ENCODE measurements at places on chromosomes 1 and 21. TPM values are rescaled to one million over a fixed set of nuclear protein-coding genes. Genes with fewer than 3 reads are reported as not detected.
A peak's percentile ranks its signal among the peaks of the same experiment; 100 is the strongest.

- no peaks in the 10 kb centered on the region for H3K36me3 ChIP-seq
- no peak overlapping the region for H3K27ac ChIP-seq
- peaks cover 8% of the 10 kb centered on the region for H3K4me1 ChIP-seq
- H3K4me3 ChIP-seq: no peak overlapping the region
- DNase-seq: no peak
Measured at GRCh38 chr1:114078116-114078515, 75.6 kb downstream of the SYT6 start.

DNA sequence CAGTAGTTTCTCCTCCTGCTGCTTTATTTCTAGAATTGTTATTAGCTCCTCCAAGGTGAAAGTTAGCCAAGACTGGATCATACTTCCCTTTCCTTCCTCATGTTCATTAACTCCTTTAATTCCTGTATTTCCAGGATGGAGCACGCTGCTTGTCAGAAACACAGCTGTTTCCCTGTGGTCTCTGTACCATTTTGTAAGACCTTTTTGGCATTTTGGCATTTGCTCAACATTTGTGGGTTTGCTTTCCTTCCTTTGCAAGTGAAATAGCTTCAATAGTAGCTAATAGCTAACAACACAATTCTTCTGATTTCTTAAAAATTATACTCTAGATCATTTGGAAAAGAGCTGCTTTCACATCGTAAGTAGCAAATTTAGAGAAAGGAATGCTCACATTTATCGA lies 44.3 kb upstream of the HPDL start:
- no peak overlapping the region for H3K4me3 ChIP-seq
- no peaks in the 10 kb centered on the region for H3K36me3 ChIP-seq
- H3K27me3 ChIP-seq: no peaks in the 10 kb centered on the region
- DNase-seq: no peak
- no peak overlapping the region for H3K27ac ChIP-seq
- H3K4me1 ChIP-seq: no peaks in the 10 kb centered on the region

DNA sequence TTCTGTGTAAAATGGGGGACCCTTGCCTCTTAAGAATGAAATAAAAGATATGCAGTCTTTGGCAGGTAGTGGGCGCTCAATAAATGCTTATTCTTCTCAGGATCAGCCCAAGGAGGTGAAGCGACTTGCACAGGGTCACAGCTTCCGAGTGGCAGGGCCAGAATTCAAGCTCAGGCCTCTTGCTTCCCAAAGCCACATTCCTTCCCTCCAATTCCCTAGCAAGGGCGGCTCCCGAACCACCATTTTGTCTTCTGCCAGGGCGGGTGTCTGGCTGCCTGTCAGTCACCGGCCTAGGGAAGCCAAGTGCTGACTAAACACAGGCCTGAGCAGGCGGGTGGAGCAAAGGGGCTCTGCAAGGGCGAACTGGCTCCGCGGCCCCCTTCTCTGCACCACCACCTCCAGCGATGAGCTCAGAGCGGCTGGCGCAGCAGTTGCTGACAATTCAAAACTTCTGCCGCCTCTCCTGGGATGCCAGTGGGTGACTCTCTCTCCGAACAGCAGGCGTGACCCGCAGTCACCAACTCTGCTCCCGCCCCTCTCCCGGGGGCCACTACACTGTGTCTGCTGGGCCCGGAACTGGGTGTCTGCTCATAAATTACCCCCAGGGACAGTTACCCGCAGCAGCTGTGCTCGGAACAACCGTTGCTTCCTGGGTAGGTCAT lies 10.8 kb downstream of the GPR3 start:
- peak overlapping the region; percentile 16 for H3K4me3 ChIP-seq
- peaks cover 24% of the 10 kb centered on the region for H3K36me3 ChIP-seq
- DNase-seq: no peak
- H3K27me3 ChIP-seq: no peaks in the 10 kb centered on the region
- H3K27ac ChIP-seq: peak overlapping the region; percentile 89

GRCh38 chr21:28738882-28739281 lies 253.8 kb downstream of the LTN1 start:
- H3K27ac ChIP-seq: no peak overlapping the region
- no peaks in the 10 kb centered on the region for H3K36me3 ChIP-seq
- no peak for DNase-seq
- H3K4me1 ChIP-seq: peaks cover 6% of the 10 kb centered on the region

C1QB gene
- total RNA-seq: 21.8 TPM

FAM110D gene
- 2.4 TPM for total RNA-seq

ANKRD34A gene
- not detected for total RNA-seq

TIE1 gene
- 19.0 TPM for total RNA-seq

IQGAP3 gene
- total RNA-seq: 5.2 TPM

GPR25 gene
- not detected for total RNA-seq

DNA sequence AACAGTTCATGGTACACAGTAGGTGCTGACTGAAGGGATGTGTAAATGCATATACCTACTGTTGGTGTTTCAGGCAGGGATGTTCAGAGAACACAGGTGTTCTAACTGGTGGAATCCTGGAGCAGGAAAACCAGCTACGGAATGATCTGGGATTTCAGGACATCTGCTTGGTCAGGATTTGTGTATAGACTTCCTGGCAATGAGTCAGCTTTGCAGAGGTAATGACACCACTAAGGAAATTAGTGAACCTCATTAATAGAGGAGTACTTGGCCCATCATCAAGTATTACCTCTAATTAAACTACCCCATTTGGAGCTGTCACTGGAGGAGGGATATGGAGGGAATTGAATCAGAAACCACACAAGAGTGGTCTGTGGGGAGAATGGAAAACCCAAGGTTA lies 7.3 kb downstream of the MRPL37 start:
- peaks cover 2% of the 10 kb centered on the region for H3K4me1 ChIP-seq
- H3K27ac ChIP-seq: no peak overlapping the region
- no peak for DNase-seq
- H3K27me3 ChIP-seq: no peaks in the 10 kb centered on the region
- H3K36me3 ChIP-seq: peaks cover 69% of the 10 kb centered on the region
- H3K4me3 ChIP-seq: no peak overlapping the region

DCST2 gene
- total RNA-seq: 13.4 TPM

GRCh38 chr1:85307987-85308832 lies 31.8 kb upstream of the BCL10 start:
- H3K27ac ChIP-seq: no peak overlapping the region
- no peak overlapping the region for H3K4me3 ChIP-seq
- peak; percentile 92 for DNase-seq
- no peaks in the 10 kb centered on the region for H3K27me3 ChIP-seq
- peaks cover 10% of the 10 kb centered on the region for H3K4me1 ChIP-seq

KCND3 gene
- 10.3 TPM for total RNA-seq

- H3K4me1 ChIP-seq: peaks cover 14% of the 10 kb centered on the region
- no peaks in the 10 kb centered on the region for H3K36me3 ChIP-seq
- no peaks in the 10 kb centered on the region for H3K27me3 ChIP-seq
- DNase-seq: no peak
- no peak overlapping the region for H3K27ac ChIP-seq
- H3K4me3 ChIP-seq: no peak overlapping the region
Measured at GRCh38 chr21:15439726-15440125, 290.1 kb upstream of the USP25 start.
